ENCODE measurements at places on chromosomes 4 and X.

- DNase-seq = no peak
Measured at GRCh38 chr4:163003979-163004378, 162.7 kb downstream of the NAF1 start.

DNA sequence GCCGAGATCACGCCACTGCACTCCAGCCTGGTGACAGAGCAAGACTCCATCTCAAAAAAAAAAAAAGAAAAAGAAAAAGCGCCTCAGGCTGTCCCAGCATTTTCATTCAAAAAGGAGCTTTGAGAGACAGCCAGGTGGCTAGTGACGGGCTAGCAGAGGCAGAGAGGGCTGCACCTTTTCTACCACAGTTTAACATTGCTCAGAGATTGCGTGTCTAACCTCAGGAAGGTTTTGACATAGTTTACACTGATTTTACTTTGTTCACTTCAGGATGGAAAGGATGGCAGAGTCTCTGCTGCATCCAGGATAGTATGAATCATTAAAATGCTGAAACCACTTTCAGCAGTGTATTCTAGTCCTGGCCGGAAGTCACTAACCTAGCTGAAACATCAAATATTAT lies 28.1 kb downstream of the ZFP42 start:
- DNase-seq = no peak

- no peak for DNase-seq
Measured at GRCh38 chr4:19134685-19135084, 1113.1 kb upstream of the LCORL start.

GRCh38 chr4:152975380-152976211 lies 39.5 kb downstream of the FHDC1 start:
- no peak for DNase-seq

GRCh38 chr4:97252615-97253154 lies 890.6 kb downstream of the STPG2 start:
- no peak for DNase-seq

DNA sequence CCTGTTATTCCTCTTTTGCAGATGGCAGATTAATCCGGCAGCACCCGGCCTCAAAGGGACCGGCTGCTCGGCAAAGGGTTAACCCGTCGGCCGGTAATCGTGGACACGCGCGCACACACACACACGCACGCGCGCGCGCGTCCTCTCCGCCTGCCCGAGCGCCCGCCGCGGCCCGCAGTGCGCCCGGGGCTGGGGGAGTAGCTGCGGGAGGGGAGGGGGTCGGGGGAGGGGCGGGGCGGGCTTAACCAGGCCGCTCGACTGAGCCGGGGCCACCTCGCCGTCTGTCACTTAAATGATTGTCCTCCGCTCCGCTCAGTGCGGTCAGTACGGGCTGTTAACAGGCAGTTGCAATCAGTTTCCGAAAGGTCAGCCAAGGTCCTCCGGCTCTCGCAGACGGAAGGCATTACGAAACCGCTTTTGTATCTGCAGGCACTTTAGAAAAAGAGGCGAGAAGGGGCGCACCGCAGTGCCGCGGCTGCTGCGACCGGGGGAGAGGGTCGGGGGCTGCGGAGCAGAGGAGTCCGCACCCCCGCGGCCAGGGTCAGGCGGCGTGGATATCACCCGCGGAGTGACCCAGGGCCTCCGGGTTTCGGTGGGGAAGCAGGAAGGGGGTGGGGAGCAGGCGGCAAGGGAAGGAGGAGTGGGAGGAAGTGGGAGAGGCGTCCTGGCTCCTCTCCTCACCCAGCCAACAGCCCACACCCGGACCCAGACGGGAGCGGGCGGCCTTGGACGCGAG lies 57.3 kb upstream of the BCOR start:
- no peak for DNase-seq

- peak; percentile 5 for DNase-seq
Measured at GRCh38 chr4:104494822-104495559, at the start of gene CXXC4. CXXC4 (minus strand) TSS chr4:104494894; CDS start chr4:104491802, 3,092 bp downstream.

DNA sequence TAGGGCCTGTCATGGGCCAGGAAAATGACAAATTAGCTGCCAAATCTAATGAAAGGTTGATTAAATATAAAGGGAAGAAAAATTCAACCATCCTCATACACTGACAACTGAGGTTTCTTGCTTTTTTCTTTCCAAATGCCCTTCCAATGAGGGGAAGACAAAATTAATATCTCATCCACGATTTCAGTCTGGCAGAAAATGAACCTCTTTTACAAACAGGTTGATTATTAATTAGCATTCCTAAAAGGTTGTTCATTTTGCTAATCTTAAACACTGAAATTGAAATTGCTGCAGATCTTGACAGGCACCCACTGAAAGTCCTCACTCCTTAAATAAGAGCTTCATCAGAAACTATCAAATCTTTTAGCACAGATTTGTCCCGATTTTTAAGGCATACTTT lies 45.5 kb downstream of the NPFFR2 start:
- no peak for DNase-seq

- peak; percentile 6 for DNase-seq
Measured at GRCh38 chrX:119757979-119758730, at the start of gene SOWAHD. SOWAHD (plus strand) TSS chrX:119758588; CDS start chrX:119758668, 80 bp downstream.

DNA sequence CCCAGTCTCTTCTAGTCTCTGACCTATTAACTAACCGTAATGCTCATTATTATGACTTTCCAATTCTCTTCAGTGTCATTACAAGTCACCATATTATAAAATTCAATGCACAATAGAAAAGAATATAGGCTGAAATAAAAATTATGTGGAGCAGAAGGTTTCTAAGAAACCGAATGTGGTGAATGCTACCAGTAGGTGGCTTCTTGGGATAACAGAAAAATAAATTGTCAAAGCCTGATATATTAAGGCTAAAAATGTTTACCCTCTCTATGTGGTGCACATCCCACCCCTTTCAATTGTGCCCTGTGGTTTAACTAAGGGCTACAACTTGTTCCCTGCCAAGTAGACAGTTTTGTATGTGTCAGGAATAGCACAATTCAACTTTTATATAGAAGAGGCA lies 624.6 kb upstream of the TECRL start:
- no peak for DNase-seq

DNA sequence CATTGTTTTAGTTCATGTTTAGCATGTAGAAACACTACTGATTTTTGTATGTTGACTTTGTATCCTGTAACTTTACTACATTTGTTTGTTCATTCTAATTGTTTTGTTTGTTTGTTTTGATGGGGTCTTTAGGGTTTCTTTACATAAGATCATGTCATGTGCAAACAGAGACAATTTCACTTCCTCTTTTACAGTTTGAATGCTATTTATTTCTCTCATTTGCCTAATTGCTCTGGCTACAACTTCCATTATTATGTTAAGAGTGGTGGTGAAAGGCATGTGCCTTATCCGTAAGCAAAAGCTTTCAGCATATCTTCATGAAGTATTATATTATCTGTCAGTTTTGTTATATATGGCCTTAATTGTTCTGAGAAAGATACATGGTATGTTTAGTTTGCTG lies 571.1 kb downstream of the PCDH7 start:
- DNase-seq = no peak

GRCh38 chrX:136200466-136200865 lies 50.7 kb downstream of the MAP7D3 start:
- no peak for DNase-seq

DNA sequence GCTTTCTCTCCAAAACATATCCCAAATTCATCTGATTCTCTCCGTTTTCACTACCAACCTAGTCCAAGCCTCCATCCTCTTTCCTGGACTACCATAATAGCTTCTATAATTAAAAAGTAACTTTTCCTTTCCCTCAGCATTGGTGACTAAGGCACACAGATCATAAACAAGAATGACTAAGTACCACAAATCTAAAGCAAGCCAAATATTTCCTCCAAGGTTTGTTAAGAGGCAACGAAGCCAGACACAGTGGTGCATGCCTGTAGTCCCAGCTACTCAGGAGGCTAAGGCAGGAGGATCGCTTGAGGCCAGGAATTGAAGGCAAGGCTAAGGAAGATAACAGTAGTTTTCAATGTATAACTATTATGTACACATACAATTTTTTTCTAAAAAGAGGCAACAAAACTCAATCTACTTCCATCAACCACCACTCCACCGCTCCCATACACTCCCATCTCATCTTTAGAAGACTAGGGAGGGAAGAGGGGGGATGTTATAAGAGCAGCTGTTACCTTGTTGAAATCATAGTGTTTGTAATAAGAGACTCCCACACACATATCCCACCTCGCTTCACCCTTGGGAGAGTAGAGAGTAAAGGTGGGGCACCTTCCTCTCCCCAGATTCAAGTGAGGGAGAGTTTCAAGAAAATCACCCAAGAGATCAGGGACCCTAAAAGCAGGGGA lies 4.2 kb upstream of the JCHAIN start:
- DNase-seq = peak; percentile 24

DNA sequence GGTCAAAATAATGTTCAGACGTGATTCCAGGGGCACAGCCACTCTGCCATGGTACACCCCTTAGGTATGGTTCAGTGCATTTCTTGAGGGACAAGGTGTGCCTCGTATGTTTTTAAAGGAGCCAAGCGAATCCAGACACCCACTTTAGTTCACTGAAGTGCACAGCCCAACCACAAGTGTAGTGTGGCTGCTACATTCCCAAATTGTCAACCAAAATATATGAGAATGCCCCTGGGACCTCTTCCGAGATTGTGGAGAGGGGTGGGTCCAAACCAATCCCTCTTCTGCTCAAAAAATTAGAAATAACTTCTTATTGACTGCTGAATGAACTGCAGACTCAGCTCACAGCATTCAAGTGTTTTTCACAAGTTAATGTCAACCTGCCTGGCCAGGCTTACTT lies 7.4 kb upstream of the BRS3 start:
- DNase-seq = no peak

DNA sequence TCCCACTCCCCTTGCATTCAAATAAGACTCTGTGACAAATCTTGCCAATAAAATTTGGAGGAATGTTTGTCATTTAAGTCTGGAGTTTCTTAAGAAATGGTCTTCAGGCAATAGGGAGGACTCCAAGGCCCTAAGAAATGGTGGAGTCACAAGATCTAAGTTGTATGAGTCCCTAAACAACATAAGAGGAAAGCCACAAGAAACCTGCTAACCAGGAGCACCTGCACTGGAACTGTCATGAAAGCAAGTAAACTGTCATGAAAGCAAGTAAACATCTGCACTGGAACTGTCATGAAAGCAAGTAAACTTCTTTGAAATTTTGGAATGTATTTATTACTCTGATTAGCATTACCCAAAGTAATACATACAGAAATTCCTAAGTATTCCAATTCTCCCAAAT lies 3.5 kb downstream of the CNOT6L start:
- no peak for DNase-seq

DNA sequence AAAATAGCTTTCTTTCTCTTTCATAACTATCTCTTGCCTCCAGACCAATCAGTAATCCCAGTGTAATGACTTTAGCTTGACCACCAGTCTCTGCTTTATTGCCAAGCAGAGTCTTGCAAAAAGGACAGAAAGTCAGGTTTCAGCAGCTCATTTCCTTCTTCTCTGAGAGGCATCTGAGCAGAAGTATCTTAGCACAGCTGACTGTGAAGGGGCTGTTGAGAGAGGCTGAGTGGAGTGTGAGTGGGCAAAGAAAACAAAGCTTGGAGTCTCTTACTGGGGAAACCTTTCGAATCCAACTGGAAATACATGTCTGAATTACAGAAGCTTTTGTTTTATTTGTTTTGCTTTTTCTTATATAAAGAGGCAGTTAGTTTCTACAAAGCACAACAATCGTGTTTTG lies 170.3 kb upstream of the IGFBP7 start:
- DNase-seq = no peak

- no peak for DNase-seq
Measured at GRCh38 chr4:6425911-6426310, 46.5 kb downstream of the PPP2R2C start.

DNA sequence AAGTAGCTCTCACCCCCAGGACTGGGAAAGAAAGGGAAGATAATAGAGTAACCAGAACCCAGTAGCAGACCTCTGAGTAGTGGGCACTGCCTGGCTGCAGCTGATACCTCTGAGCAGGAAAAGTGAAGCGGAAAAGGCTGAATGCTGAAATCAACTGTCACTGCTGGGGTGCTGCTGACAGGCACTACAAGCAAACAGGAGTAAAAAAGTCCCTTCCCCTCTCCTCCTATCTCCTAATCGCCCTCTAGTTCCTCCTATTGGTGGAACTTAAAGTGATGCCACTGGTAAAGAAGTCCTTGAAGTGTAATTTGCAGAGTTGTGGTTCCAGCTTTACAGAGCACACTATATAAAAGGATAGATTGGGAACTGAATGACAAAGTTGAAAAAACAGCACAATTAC lies 32.8 kb upstream of the GLRB start:
- peak; percentile 50 for DNase-seq

DNA sequence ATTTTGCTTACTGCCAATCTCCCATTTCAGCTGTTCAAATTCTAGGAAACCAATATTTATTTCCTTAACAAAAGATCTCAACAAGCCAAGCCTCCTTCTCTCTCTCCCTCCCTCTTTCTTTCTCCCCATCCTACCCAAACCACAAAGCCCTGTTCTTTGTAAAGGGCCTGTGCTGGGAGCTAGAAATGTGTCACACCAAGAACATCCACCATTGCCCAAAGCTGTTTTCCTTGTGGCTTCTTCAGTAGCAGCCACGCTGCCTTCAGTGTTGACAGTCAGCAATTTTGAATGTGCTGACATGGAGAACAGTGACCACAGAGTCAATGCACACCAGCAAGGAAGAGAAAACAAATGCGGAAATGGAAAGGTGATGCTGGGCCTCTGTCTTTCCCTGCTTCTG lies 203.0 kb downstream of the MAML3 start:
- DNase-seq = peak; percentile 39

GRCh38 chr4:146165840-146166239 lies 9.7 kb upstream of the LSM6 start:
- peak; percentile 94 for DNase-seq

DNA sequence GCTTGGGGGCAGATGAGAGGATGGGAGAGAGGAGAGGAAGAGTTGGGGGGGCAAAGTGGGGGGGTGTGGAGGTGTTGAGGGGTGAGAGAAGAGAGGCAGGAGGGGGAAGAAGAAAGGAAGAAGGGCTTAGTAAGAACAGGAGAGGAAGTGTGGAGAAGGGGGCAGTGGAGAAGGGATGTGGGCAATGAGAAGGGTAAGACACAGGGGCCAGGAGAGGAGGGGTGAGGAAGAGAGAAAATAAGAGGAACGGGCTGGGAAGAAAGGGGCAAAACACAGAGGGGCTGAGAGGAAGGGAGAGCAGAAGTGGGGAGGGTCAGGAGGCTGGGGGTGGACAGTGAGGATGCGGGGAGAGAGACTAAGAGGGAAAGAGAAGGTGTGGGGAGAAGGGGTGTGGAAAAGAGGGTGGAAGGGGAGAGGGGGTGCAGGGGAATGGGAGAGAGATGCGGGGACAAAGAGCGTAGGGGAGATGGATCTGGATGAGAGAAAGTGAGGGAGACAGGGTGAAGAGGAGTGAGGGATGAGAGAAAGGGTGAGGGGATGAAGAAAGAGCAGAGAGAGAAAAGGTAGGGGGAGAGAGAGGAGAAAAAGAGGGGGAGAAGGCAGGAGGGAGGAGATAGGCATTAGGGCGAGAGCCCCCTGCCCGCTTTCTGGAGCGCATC lies 12.9 kb downstream of the SH3KBP1 start:
- no peak for DNase-seq

DNA sequence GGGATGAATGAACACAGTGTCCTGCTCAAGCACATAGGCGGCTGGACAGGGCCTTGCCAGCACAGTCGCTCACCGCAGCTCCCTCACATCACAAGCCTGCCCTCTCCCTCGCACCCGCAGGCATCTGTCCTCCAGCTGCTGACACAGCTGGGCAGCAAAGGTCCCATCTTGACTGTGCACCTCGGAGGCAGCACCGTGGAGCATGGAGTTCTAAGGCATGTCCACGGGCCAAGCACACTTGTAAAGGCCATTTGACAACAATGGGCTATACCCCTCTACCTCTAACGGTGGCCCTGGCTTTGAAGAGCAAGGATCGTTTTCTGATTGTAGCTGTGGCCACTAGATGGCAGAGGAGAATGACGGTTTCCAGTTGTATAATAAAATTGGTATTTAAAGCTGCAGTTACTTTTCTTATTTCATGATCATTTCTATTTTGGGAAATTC lies 53.8 kb downstream of the APLN start:
- DNase-seq = peak; percentile 23
